Neural crest cell (in vitro differentiated cells): ENCODE measurements at places on chromosomes 16 and 17. TPM values are rescaled to one million over a fixed set of nuclear protein-coding genes. Genes with fewer than 3 reads are reported as not detected.

Gene SLX1B
- total RNA-seq, result 43.1 and 67.3 TPM in 2 replicates

Gene FLOT2
- 132 and 133 TPM in 2 replicates for total RNA-seq

- no peak overlapping the region for H3K27ac ChIP-seq
- peaks cover 7% of the 10 kb centered on the region for H3K27me3 ChIP-seq
- no peaks in the 10 kb centered on the region for H3K36me3 ChIP-seq
- peaks cover 18% of the 10 kb centered on the region for H3K4me1 ChIP-seq
- H3K4me3 ChIP-seq, result no peak overlapping the region
Observed at GRCh38 chr17:72609501-72609900, 483.0 kb downstream of the SLC39A11 start.

DNA sequence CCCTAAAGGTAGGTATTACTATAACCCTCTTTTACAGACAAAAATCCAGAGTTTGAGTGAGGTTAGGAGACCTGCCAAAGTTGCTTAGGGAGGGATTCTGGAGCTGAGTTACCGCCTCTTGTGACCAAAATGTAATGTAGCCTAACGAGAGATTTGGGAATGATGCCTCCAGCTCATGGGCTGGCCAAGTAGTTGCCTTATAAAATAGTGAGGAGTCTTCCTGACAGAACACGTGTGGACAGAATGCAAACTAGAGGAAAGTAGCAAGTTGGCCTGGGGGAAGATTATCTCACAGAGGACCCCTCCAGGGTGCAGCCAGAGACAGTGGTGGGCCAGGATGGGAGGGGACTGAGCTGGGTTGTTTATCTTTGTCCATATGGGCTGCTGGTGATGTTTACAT is 543.7 kb upstream of the CDH11 start:
- no peak overlapping the region for H3K27ac ChIP-seq
- H3K4me1 ChIP-seq, result peaks cover 5% of the 10 kb centered on the region
- peaks cover 3% of the 10 kb centered on the region for H3K27me3 ChIP-seq
- H3K4me3 ChIP-seq, result no peak overlapping the region

DNA sequence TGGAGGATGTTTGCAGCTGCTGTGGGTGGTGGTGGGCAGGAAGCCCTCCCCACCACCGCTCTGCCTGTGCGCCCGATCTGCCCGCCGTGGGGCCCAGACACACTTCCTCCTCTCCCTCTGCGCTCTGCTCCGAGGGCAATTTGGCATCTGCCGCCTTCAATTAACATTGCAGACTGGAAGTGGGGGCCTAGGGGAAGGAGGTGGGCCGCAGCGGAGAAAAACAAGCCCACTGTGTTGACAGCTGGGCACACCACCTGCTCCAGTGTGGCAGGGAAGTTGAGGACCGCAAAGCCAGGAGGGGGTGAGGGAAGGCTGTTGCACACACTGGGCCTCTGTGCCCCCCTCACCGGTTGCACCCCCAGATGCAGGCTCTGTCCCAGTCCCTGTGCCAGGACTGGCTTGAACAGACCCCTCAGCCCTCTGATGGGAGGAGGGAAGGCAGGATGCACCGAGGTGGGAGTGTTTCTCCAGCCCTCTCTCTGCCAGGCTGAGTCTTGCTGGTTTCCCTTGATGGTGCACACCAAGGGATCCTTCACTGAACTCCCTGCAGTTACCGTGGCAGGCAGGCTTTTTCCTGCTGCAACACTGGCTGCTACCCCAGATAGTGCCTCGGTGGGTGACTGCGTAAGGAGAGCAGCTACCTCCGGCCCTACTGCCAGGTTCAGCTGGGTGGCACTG is 72.8 kb upstream of the MED9 start:
- DNase-seq, result no peak
- no peak overlapping the region for H3K27ac ChIP-seq
- no peak overlapping the region for H3K4me3 ChIP-seq
- peaks cover 17% of the 10 kb centered on the region for H3K4me1 ChIP-seq
- H3K36me3 ChIP-seq, result no peaks in the 10 kb centered on the region
- no peaks in the 10 kb centered on the region for H3K27me3 ChIP-seq

DNA sequence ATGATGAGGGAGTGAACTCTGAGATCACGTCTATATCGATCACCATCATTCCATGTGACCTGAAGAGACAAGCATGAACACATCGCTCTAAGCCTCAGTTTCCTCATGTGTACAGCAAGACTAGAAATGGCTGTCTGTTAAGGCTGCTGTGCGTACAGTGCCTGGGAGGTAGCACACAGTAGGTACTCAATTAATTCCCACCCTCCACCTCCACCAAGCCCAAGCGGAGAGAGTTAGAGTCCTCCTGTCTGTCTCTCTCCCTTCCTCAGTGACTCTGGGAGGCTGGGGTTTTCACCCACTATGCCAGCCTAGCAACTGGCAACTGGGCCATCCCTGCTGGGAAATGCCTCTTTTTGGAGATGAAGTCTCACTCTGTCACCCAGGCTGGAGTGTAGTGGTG is 318.3 kb upstream of the CCL2 start:
- H3K27ac ChIP-seq, result no peak overlapping the region
- no peaks in the 10 kb centered on the region for H3K36me3 ChIP-seq
- DNase-seq, result no peak
- H3K4me3 ChIP-seq, result no peak overlapping the region
- peaks cover 5% of the 10 kb centered on the region for H3K4me1 ChIP-seq

- H3K4me1 ChIP-seq, result no peaks in the 10 kb centered on the region
- DNase-seq, result no peak
- no peak overlapping the region for H3K4me3 ChIP-seq
- H3K27me3 ChIP-seq, result peaks cover 34% of the 10 kb centered on the region
- no peak overlapping the region for H3K27ac ChIP-seq
Observed at GRCh38 chr16:3252967-3253366, 3.5 kb downstream of the MEFV start.
